Activated T-cell treated with anti-CD3 and anti-CD28 coated beads for 24 hours (primary cell): ENCODE measurements at places on chromosomes 16 and 17.

DNA sequence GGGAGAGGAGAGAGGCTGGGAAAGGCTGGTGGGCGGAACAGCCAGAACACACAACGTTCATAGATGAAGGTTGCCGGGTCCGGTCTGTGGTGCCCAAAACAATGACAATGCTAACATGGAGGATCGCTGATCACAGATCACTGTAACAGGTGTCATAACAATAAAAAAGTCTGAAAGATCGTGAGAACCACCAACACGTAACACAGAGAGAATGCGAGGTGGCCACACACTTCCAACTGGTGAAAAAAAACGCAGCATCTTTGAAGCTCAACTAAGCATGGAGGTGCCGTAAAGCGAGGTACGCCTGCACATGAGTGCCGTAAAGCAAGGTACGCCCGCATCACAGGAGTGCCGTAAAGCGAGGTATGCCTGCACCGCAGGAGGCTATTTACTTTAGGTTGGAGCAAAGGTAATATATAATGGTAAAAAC lies 42.3 kb downstream of the ABR start:
- DNase-seq = no peak

DNA sequence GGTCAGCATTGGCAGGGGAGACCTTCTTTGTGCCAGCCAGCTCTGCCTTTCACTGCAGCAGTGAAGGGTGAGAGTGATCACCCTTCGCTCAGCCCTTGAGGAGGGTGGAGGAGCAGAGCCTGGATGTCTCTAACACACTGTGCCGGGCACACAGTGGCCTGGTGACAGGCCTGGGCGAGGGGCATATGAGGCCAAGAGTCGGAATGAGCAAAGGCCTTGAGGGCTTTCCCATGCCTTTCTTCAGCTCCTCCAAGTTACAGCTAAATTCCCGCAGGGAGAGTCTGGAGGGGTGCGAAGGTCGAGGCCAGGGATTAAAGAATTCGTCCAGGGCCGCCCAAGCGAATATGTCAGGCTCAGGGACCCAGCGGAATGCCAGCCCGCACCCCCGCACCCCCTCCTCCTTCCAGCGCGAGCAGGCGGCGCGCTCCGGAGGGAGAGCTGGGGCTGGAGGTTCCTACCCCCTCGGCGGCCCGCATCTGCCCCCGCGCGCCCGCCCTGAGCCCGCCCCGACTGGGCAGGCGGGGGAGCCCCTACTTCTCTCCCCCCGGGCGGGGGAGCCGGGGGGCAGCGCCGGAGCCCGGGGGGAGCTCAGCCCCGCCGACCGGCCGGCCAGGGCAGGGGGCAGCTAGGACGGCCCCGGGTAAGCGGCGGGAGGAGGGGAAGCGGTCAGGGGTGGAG lies at the start of gene RASL10B:
Gene RASL10B, plus strand, starts transcription at position 401 of the 678 bp plus-strand sequence. CDS start 3,546 bp downstream, outside the sequence.
- peak; percentile 32 for DNase-seq

DNA sequence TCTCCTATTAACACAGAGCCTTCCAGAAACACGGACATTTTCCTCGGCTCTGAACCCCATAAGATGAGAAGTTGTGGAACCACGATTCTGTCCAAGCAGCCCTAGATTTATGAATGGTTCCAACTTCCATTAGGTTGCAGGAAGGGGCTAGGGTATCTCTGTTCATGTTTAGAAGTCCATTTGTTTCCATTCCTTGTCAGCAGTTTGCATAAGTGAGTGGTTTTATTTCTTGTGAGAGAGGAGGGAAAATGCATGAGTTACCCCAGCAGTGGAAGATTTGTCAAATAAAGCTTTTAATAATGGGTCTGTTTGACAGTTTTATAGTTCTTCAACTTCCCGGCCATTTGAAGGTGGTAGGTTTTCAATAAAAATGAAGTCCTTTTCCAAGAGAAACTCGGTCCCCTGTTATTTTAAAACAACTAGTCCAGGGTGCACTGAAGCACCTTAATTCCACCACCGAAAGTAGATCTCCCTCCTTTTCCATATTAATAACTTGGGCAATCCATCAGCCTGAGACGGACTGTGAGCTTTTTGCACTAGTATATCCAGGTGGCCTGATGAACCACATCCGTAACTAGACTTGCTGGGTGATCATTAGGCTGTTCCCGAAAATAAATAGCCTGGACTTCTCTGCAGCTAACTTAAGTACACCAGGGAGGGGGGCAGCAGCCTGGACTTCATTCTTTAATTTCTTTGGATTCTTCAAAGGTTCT lies 181.3 kb downstream of the TMEM114 start:
- DNase-seq = no peak

DNA sequence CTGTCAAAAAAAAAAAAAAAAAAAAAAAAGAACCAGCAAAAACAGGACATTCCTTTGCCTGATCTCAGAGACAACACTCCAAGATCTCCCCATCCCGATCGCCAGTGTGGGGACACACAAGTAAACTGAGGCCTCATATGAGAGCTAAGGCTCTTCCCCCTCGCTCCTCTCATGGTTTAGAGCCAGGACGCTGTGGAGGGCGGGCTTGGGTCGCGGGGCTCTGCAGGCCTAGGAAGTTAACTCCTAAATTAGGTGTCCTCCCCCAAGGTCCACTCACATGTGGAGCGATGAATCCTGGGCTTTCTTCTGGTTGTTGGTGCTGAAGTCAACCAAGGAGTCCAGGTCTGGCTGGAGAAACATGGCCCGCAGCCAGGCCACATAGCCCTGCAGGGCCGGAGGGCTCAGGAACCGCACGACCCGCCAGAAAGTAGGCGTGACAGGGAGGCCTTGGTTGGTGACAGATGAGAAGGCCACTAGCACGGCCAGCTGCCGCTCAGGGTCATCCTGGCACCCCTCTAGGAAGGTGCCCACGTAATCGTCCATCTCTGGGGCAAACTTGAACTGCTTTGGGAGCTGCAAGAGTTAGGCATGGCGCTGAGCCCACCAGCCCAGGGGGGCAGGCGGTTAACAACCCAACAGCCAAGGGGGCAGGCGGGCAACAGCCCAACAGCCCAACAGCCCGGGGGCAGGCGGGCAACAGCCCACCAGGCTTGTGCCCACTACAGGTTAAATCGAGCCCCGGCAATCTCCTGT lies 5.2 kb downstream of the MYBBP1A start:
- DNase-seq = no peak

GRCh38 chr17:10713318-10713717 lies 15.9 kb downstream of the ADPRM start:
- DNase-seq = no peak

DNA sequence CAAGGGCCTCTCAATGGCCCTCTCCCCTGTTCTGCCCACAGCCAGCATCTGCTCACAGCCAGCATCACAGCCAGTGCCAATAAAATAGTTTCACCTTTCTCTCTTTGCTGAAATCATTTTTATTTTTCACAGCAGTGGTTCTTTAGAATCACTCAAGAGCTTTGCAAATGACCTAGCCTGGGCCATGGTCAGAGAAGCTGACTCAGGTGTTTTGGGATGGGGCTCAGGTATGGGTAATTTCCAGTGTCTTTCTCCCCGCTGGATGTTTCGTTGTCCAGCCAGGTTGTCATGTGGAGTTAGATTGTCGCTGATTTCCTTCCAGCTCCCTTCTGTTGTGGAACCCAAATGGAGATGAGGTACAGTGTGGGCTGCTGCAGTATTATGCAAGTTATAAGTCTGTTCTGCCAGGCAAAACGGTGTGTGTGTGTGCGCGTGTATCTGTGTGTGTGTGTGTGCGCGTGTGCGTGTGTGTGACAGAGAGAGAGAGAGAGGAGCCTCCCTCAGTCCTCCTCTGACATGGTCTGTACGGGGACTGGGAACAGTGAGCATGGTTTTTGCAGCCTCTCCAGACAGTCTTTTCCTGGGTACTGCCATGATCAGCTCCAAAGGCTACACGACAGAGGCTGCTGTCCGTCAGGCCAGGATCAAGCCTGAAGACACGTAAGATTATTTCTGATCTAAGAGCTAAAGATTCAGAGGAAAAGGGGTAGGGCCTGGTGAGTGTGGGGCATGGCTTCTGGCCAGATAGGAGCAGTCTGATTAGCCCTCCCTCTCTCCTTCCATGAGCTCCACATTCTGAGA lies 1.4 kb upstream of the PMP22 start:
- no peak for DNase-seq

GRCh38 chr17:69857412-69857835 lies 217.6 kb upstream of the KCNJ16 start:
- no peak for DNase-seq

DNA sequence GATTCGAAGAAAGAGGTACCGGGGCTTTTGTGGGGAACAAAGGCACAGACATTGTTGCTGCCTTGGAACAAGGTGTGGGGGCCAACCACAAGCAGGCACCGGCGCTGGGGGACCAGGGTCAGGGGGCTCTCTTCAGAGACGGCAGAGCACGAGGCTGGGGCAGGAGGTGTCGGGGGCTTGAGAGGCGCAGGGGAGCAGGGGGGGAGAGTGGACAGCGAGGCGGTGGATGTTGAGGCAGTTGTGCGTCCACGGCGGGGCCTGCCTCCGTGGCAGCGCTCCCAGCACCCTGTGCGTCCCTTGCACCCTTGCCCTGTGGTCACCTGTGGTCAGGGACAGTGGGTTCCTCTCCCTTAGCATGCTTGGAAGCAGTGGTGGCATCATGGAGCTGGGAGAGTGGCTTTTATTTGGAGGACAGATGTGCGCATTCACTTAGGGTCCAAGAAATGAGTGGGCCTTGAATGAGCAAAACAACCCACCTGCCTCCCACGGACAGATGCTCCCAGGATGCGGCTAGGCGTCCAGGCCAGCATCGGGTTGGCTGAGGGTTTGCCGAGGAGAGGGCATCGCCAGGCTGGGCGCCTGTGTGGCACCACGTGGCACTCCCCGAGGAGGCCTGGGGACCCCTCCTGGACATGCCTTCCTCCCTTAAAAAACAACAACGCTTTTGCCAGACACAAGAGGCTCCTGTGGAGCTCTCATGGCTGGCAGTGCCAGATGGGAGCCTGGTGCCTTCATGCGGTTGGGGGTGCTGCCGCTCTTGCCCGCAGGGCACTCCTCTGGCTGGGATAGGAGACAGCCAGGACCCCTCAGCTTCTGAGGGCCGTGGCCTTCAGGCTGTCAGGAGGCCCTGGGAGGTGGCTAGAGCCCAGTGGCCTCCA lies 113.0 kb downstream of the BANP start:
- DNase-seq = no peak

GRCh38 chr17:74389937-74390679 lies 22.8 kb downstream of the GPR142 start:
- DNase-seq = no peak

DNA sequence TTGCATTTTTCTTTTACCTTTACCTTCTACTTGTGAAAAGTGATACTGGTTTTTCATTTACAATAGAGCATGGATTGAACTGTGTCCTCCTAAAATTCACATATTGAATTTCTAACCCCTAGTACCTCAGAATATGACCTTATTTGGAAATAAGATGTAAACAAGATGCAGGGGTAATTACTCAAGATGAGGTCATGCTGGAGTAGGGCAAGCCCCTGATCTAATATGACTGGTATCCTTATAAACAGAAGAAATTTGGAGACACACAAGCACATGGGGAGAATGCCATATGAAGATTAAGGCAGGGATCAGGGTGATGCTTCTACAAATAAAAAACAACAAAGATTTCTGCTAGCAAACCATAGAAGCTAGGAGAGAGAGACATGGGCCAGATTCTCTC lies 12.2 kb downstream of the MYH13 start:
- DNase-seq = no peak

GRCh38 chr17:27244011-27244410 lies 49.9 kb upstream of the WSB1 start:
- no peak for DNase-seq
